ENCODE measurements at places on chromosomes 1 and 21.

DNA sequence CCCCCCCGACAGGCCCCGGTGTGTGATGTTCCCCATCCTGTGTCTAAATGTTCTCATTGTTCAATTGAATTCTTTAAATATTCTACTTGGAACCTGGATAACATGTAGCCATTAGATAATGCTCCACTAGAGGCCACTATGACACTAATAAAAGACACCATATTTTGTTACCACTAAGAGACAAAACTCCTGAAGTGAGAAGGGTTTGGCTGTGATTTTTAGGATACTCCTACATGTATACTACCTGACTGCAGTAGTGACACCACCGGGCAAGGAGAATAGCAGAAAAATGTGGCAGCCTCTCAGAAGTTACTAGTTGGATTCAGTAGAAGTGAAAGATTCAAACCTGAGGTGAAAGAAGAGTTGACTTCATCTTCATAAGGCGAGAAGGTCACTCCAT, 36.0 kb downstream of the F5 start:
- DNase-seq = no peak

DNA sequence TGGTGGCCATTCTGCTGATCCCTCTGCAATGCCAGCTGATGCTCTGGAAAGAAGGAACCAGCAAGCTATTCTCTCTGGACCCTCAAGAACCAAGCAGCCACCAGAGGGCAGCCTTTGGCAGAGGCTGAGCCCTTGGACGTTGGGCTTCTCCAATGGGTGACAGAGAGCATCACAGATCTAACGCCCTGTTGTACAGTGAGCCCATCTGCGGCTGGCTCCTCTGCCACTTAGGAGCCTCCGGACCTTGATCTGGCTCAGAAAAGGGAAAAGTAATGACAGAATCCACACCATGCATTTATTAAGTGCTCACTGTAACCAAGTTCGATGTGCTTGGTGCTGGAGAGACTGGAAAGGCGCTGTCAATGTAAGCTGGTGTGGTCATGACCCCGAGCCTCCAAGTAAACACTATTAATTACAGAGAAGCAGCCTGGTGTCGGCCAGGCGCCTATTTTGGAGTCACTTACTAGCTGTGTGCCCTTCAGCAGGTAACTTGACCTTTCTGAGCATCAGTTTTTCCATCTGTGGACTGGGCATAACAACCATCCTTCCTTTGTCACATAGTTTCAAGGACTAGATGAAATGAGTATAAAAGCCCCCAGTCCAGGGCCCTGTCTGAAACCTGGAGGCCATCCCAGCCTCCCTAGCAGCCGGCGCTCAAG, 34.9 kb downstream of the ECE1 start:
- peak; percentile 81 for DNase-seq

GRCh38 chr1:232792949-232793348, 12.3 kb upstream of the MAP10 start:
- no peak for DNase-seq

GRCh38 chr1:246210756-246211155, 296.3 kb downstream of the SMYD3 start:
- no peak for DNase-seq

DNA sequence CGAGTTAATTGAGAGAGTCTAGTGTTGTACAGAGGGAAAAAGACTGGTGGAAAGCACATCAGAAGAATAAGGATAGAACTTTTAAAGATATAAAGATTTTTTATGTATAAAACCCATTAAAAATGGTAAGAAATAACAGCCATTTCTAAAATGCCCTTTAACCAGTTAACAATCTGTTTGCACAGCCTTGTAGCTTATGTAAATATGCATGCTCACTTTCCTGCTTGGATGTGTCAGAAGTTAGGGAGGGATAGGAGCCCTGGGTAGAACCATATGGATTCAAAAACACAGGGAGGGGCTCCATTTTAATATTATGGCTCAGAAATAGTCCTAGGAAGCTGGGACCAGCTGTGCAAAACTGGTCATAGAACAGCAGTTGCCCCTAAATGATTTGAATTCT, 4.5 kb upstream of the EDEM3 start:
- no peak for DNase-seq

GRCh38 chr1:33231166-33231565, 25.1 kb upstream of the ZNF362 start:
- DNase-seq = no peak

- no peak for DNase-seq
These were observed at the start of gene AIM2 for GRCh38 chr1:159076438-159077119. Gene AIM2, minus strand, starts transcription at chr1:159076766. Its CDS starts 3,267 bp downstream, at chr1:159073499.

GRCh38 chr1:198841477-198841876, 202.6 kb downstream of the PTPRC start:
- DNase-seq = no peak

DNA sequence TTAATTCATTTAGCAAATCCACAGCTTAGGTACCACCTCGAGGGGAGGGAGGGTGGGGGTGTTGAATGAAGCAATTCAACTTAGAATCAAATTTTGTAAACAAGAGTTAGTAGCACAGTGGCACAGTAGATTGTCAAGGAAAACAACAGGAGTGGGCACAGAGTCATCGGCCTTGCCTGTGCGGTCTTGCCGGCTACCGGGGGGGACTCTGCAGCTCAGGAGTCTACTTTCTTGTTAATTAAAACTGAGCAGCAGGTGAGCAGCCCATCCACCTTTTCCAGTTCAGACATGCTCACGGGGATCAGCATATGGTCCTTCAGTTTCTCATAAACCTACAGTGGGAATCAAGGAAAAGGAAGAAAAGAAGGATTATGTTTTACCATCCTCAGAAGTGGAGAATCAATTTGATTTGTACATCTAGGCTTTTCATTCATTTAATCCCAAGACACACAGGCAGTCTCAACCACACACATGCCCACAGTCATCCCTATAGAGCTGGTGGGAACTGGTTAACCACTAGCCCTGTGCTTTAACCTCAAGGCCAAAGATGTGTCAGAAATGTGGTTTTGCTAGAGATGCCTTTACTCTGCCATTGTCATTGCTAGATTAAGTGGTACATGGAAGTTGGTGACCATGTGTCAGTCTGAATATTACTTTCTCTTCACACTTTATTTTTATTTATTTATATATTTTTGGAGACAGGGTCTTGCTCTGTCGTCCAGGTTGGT, 45.0 kb upstream of the BCL10 start:
- no peak for DNase-seq

- DNase-seq = no peak
These were observed 113.4 kb downstream of the PTBP2 start for GRCh38 chr1:96834986-96835385.

All from left lobe of liver (tissue), 2 donors.